ENCODE measurements at places on chromosomes 12 and 14. TPM values are rescaled to one million over a fixed set of nuclear protein-coding genes. Genes with fewer than 3 reads are reported as not detected.

Gene CD4
- total RNA-seq, result not detected

Gene RBMS2
- 65.6 TPM for total RNA-seq

Gene KRT77
- total RNA-seq, result not detected

Gene VWF
- 1,726 TPM for total RNA-seq

Gene GZMB
- total RNA-seq, result not detected

Gene FOXN4
- not detected for total RNA-seq

Gene CORO1C
- 247 TPM for total RNA-seq

Gene LRFN5
- total RNA-seq, result under 0.01 TPM

Gene FAM186B
- under 0.01 TPM for total RNA-seq

Gene OR8S1
- not detected for total RNA-seq

Gene KRT82
- total RNA-seq, result not detected

Gene DEGS2
- total RNA-seq, result 0.31 TPM

Gene SPX
- total RNA-seq, result 0.16 TPM

Gene NKX2-1
- total RNA-seq, result not detected

Gene TPPP2
- total RNA-seq, result not detected

Gene CACNA2D4
- total RNA-seq, result not detected

Gene EIF2B1
- total RNA-seq, result 54.2 TPM

Gene GCH1
- total RNA-seq, result 6.0 TPM

Gene MYL2
- total RNA-seq, result not detected

Gene SMIM10L1
- 5.2 TPM for total RNA-seq
